ENCODE measurements at places on chromosomes 7 and 10.

- no peak for DNase-seq
Measured at GRCh38 chr7:97858221-97858620, 14.0 kb downstream of the ASNS start.

DNA sequence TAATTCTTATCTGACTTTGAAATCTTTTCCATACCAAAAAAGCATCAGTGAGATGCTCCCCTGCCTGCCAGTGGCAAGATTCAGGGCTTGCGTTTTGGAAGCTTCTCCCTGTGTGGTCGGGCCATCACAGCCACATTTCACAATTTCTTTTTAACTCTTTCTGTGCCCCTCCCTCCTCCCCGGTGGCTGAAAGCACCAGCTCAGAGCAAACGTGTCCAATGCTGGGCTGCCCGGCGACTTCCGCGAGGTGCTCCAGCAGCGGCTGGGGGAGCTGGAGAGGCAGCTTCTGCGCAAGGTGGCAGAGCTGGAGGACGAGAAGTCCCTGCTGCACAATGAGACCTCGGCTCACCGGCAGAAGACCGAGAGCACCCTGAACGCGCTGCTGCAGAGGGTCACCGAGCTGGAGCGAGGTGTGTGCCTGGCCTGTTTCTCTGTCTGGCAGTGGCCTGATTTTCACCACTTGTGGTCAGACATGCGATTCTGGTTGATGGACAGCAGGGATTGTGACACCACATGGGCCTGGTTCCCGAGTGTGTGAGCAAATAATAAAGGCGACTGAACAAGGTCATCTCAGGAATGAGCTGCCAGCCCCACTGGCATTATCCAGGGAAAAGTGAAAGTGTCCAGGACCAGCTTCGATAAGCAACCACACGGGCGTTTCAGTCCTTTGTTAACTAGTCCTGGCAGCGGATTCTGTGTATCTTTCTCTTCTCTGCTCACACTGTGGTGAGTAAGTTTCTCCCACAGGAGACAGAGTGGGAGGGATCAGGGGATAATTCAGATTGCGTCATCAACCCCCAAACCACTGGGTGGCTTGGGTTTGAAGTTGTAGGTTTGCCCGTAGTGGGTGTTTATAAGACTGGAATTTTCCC lies 2.6 kb downstream of the NPTX2 start:
- DNase-seq = no peak

DNA sequence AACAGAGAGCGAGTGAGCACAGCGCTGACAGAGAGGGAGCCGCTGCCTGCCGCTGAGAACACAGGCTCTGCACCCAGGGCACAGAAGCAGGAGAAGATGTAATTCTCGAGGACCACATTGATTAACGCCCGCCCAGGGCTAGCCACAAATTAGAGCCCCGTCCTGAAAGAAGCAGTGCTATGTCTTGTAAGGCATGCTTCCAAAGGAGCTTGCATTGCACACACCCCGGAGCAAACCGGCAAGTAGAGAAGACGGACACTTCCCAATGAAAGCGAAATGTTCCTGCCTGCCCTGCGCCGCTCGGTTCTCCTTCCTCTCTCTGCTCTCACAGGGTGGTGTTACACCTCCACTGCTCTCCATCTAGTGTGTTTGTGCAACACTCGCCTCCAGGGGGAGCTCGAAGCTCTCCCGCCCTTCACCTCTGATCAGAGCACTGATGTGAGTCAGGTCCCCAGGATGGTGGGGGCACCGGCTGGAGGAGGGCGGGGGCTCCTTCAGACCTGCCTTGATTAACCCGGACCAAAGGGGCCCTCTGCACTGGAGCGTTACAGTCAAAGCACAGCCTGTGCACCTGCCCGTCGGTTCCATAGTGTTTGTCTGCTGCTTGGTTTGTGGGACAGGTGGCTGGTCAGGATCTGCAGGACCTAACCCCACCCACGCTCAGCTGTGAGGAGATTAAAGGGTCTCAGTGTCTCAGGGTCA lies 316.5 kb downstream of the ADARB2 start:
- DNase-seq = no peak

GRCh38 chr10:101687071-101687658 lies 7.8 kb downstream of the FBXW4 start:
- DNase-seq = no peak

- peak; percentile 63 for DNase-seq
Measured at GRCh38 chr10:103757531-103758293, 97.7 kb downstream of the SH3PXD2A start.

GRCh38 chr10:114304017-114304570 lies 65.0 kb downstream of the VWA2 start:
- DNase-seq = peak; percentile 73

- DNase-seq = peak; percentile 67
Measured at GRCh38 chr10:44334621-44335184, 50.2 kb downstream of the CXCL12 start.

GRCh38 chr7:39353615-39354376 lies 212.4 kb upstream of the YAE1 start:
- no peak for DNase-seq

DNA sequence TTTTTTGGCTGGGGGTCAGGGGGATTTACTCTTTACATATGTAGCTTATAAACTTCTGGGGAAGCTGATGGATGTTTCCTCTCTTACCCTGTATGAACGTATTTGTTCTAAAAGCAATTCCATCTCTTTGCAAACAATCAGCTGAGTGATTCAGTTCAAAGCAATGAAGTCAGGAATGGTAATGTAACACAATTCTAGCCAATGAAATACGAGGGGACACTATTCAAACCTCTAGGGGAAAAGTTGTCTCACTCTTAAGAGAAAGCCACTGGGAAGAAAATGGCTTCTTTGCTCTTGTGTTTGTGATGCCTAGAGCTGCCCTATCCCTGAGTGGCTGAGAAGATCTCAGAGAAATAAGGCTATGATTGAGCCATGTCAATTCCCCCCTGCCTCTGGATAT lies 134.8 kb upstream of the SEMA3C start:
- peak; percentile 7 for DNase-seq

- no peak for DNase-seq
Measured at GRCh38 chr10:133276435-133277201, at the start of gene ADAM8. Gene ADAM8, minus strand, starts transcription at chr10:133276868. Its CDS starts 51 bp downstream, at chr10:133276817.

- no peak for DNase-seq
Measured at GRCh38 chr10:11095374-11095801, 77.7 kb downstream of the CELF2 start.

GRCh38 chr10:110414548-110415309 lies 83.0 kb upstream of the DUSP5 start:
- DNase-seq = no peak

DNA sequence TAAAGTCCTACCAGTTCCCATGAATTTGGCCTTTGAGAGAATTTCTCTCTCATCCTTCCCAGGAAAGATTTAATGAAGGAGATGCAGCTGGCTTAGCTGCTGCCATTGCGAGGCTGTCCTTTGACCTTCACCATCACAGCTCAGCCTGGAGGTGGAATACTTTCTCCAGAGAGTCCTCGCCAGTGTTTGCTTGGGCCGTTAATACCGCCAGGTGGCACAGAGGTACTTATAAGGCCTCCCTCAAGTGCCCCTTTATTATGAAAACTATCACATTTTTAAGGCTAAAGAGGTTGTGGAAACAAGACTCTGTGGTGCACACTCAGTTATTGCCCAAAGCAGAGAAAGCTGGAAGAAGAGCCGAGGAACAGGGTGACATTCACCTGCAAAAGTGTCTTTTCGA lies 330.6 kb downstream of the CCSER2 start:
- no peak for DNase-seq

Data from AG04450 (cell line).